ENCODE measurements at places on chromosomes 5 and 9. TPM values are rescaled to one million over a fixed set of nuclear protein-coding genes. Genes with fewer than 3 reads are reported as not detected.

- no peak for DNase-seq
Observed at GRCh38 chr9:70590315-70590677, 175.8 kb upstream of the KLF9 start.

GRCh38 chr9:618478-618877 is 223.0 kb upstream of the DMRT1 start:
- no peak for DNase-seq

GRCh38 chr5:83742089-83742488 is 21.4 kb upstream of the HAPLN1 start:
- no peak for DNase-seq

DNA sequence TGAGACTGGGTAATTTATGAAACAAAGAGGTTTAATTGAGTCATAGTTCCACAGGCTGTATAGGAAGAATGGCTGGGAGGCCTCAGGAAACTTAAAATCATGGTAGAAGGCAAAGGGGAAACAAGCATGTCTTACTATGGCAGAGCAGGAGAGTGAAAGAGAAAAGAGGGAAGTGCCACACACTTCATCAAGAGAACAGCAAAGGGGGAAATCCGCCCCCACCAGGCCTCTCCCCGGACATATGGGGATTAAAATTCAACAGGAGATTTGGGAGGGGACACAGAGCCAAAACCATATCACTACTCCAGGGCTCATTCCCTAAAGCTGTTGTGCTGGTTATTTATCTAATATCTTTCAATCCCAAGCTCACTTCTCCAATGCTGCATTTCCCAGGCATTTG is 50.2 kb upstream of the NR3C1 start:
- DNase-seq = no peak

- DNase-seq = peak; percentile 44
Observed at GRCh38 chr5:76367623-76368371, 35.3 kb upstream of the IQGAP2 start.

- no peak for DNase-seq
Observed at GRCh38 chr5:150448952-150449516, 505 bp downstream of the RPS14 start.

DNA sequence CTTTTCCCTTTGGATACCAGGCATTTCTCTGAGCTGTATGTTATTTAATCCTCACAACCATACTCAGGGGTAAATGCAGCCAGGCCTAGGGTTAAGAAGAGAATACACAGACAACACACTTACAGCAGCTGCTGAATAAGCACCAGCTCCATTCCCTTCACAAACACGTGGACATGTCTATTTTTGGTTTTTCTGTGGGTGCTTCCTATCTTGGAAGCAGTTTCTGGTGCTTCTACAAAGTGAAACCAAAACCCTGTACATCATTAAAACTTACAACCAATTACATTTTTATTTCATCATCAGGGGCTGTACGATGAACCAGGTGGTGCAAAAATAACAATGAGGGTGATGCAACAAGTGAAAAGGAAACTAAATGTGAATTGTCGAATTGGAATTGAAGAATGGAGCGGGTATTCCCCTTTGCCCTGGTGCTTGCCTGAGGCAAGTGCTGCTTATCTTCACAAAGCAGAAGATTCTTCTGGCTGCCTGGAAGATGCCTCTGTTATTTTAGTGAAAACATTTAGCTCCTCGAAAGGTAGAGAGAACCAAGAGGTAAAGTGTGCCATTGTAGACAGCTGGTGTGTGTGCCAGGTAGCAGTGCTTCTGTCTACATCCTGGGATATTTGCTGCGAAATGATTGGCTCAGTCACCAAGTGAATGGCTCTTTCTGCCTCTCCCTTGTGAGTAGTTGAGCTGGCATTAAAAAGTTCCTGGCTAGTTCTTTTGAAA is 18.6 kb upstream of the IFNB1 start:
- DNase-seq = peak; percentile 46

NKD2 gene
- 0.83 TPM for polyA plus RNA-seq

DNA sequence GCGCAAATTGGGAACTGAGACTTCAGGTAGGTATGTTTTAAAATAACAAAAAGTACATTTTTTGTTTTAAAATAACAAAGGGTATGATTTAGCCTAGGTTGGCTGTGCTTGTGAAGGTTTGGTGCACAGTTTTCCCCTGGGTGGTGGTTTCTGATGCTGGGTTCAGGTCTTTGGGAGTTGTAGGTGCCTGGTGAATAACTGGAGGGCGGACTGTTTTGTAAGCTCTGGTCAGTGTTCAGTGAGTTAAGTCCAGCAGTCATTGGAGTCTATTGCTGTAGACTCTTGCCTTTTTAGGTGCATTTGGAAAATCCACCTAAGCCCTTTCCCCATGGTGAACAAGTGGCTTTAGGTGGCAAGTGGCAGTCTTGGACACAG is 43.9 kb downstream of the RAI14 start:
- DNase-seq = no peak

MARCOL gene
- polyA plus RNA-seq = not detected

DNA sequence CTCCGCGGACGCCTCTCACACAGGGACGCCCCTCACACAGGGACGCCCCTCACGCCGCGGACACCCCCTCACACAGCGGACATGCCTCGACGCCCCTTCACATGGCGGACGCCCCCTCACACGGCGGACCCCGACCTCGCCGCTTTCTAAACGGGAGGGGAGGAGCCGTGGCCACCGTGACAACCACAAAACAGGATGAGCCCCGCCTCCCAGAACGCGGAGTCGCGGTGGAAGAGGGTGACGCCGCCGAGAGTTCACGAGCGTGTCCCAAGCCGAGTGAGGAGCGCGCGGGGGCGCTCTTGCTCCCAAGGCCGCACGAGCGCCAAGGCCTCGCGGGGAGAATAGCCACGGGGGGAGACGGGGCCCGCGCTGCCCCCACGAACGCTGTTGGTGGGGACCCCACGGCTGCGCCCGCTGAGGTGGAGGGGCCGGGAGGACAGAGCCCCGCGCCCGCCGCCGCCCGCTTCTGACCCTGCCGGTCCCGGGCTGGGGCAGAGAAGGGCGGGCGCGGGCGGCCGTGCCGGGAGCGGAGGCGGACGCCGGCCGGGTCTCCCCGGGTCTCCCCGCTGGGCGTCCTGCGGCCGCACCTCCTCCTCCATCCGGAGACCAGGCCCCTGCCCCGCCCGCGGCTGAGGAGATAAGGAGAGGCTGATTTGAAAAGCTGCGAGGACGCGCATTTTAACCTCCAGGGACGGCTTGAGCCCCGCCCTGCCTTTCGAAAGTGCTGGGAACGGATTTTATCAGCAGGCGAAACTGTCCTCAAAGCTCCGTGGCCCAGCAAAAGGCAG is 3.9 kb upstream of the NKD2 start:
- DNase-seq = no peak

GLDC gene
- 33.1 TPM for polyA plus RNA-seq

RNF180 gene
- 0.24 TPM for polyA plus RNA-seq

DNA sequence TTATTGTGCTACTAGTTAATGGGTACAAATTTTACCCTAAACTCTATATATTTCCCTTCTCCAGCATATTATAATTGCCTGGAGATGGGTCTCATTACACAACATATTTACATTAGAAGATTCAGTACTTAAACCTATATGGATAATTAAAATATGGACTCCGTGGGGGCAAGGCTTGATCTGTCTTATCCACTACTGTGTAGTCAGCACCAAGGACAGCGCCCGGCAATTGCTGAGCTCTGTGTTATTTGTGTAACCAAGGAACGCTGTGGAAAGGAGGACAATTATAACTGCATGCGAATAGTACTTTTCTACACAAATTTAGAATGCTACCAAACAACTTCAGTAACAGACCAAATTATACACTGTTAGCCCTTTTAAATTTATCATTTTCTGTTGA is 77.7 kb downstream of the DNAH5 start:
- DNase-seq = no peak

- DNase-seq = no peak
Observed at GRCh38 chr5:159992566-159992965, 16.4 kb upstream of the TTC1 start.

DNA sequence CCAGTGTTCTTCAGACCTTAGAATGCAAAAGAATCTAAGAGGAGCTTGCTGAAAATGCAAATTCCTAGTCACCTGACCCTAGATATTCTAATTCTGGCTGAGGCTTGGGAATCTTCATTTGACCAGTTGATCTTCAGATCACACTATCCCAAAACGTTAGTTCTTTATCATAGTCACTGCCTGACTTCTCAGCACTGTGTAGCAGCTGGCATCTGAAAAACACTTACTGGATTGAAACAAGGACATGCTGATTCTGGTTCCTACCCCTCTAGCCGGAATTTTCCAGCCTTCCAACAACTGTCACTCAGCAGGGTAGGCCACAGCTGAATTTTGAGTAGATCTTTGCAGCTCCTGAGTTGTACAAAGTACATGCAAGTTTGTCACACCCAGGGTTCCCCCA is 72.2 kb downstream of the EBF1 start:
- no peak for DNase-seq

GRCh38 chr5:94802450-94802849 is 184.0 kb downstream of the SLF1 start:
- DNase-seq = no peak

DNA sequence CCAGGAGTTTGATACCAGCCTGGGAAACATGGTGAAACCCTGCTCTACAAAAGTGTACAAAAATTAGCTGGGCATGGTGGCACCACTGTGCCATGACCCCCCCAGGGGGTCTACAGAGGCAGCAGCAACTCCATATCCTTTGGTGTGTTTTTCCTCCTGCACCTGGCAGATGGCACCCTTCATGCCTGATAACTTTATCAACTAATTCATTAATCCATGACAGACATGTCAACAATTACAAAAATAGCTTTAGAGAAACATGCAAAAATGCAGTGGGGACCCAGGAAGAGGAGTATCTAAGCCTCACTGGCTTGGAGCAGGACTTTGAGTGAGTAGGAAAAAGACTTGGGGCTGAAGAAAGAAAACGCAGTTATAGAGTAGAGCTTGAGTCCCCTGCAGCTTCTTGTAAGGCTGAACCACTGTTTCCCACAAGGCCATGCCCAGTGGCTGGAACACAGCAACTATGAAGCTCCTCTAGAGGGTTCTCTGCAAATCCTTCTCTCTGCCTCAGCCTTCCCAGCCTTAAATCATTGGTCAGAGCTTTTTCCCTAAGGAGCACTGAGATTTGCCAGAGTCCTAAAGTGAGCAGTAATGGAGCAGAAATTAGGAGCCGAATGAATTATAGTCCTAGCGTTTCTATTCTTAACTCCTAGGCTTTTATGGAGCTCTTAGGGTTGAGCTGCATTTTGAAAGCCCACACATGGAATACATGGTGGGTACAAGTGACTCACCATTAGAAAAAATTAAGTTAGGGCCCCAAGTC is 25.5 kb upstream of the B4GALT1 start:
- no peak for DNase-seq

DNA sequence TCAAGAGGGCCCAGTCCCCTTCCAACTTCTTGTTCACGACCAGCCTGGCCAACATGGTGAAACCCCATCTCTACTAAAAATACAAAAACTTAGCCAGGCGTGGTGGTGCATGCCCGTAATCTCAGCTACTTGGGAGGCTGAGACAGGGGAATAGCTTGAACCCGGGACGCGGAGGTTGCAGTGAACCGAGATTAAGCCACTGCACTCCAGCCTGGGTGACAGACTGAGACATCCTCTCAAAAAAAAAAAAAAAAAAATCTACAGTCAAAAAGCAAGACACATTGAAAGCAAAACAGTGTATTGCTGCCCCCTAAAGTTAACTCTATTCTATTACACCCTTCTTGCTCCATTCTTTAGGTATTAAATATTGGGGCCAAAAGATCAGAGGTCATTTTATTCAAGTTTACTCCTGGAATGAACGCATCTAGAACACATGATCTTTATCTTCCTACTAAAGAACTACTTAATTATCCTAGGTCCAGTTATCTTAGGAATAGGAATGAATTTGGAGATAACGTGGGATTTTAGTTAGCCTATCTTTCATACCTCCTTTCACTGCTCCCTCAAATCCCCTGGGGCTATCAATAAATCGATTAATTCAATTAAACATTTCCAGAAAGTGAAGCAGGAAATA is 2.4 kb downstream of the ATG12 start:
- no peak for DNase-seq

ZNF483 gene
- polyA plus RNA-seq = 0.20 TPM

- no peak for DNase-seq
Observed at GRCh38 chr9:95649801-95650213, 133.0 kb upstream of the PTCH1 start.

ATG10 gene
- polyA plus RNA-seq = 9.0 TPM

LPAR1 gene
- 6.6 TPM for polyA plus RNA-seq

SLC34A3 gene
- polyA plus RNA-seq = not detected
